ENCODE measurements at places on chromosomes 16 and 17.
A peak's percentile ranks its signal among the peaks of the same experiment; 100 is the strongest.

DNA sequence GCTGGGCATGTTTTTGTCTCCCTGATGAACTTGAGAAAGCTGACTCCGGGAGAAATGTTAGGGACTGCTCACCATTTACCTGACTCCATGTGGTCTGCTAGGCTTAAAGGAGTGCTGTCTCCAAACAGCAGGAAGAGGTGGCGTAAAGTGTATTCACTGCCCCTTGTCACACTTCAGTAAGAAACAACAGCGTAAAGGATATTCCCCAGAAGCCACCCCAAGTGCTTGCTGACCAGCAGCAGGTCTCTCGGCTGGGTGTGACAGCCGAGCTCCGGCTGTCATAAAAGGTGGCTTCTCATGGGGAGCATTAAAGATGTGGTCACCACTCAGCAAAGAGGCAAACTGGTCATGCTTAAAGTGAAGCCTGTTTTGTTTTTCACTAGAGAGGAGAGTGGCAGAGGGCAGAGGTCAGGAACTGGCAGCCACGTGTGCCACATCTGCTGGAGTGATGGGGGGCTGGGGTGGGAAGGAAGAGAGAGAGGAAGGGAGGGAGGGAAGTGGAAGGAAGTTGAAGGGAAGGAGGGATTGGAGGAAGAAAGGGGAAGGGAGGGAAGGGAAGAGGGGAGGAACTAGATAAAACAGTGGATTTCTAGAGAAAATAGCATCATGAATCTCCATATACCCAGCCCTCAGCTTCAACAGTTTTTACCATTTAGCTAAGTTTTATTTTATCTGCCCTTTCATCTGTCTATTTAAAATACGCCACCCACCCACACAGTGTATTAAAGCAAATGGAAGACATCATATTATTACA is 119.3 kb downstream of the CLEC16A start:
- no peak for DNase-seq

- DNase-seq, result no peak
These were observed 740 bp downstream of the AATF start for GRCh38 chr17:36949461-36949927.

DNA sequence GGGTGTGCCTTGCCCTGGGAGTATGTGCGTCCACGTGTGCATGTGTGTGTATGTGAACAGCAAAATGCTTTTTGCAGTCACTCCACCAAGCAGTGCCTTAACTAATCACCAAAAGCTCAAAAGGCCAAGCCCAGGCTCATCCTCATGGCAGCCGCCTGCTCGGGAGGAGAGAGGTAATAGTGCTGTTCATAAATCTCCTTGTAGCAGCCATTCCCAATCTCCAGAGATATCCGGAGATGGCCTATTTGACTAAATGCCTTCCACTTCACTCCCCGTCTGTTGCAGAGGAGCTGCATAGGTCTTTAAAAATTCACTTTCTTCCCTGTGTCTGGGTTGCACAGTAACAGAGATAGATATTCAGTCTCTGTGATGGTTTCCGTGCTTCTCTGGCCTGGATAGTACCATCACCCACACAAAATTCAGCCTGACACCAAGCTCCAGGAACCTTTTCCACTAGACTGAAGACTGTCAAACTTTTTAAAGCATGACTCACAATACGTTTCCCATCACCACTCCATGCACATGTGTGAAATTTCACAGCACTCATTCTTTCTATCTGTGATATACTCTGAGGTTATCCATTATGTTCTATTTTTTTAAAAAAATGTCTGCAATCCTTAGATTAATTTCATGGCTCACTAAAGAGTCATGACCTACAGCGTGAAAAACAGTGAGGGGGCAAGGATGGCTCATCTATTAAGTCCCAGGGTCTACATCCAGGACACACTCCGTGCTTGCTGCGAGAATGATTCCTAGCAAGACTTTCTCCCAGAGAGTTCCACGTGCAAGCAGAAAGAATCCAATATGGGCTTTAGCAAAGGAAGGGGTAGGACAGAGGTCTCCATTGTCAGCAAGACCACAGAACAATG is 357.8 kb downstream of the GRIN2A start:
- no peak for DNase-seq

DNA sequence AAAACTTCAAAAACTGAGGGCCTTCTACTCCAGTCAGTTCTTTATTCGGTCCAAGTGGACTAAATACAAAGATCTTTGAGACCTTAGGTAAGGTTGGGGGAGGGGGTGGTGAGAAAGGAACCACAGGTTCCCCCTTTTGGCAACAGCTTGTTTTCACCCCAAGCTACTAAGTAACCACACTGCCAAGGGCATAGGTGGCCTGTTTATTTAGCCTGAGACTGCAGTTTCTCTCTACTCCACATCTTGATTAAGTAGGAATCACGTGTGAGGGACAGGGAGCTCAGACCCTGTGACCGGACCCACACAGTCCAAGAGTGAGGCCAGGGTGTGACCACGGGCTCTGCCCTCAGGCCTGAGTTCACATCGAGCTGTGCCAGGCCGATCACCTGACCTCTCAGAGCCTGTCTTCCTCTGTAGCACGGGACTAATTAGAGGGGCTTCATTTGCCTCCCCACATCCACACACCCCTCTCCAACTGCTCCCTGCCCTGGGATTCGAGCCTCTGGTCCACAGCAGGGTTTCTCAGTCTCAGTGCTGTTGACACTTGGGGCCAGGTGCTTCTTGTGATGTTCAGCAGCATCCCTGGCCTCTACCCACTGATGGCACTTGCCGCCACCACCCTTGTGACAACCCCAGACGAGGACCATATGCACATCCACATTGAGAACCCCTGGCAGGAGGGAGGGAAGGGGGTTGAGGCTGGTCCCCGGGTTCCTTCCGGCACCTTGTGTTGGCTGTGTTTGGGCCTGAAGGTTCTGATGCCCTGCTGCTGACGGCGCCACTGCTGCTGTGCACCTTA is 17.8 kb downstream of the ST6GALNAC2 start:
- DNase-seq, result no peak

DNA sequence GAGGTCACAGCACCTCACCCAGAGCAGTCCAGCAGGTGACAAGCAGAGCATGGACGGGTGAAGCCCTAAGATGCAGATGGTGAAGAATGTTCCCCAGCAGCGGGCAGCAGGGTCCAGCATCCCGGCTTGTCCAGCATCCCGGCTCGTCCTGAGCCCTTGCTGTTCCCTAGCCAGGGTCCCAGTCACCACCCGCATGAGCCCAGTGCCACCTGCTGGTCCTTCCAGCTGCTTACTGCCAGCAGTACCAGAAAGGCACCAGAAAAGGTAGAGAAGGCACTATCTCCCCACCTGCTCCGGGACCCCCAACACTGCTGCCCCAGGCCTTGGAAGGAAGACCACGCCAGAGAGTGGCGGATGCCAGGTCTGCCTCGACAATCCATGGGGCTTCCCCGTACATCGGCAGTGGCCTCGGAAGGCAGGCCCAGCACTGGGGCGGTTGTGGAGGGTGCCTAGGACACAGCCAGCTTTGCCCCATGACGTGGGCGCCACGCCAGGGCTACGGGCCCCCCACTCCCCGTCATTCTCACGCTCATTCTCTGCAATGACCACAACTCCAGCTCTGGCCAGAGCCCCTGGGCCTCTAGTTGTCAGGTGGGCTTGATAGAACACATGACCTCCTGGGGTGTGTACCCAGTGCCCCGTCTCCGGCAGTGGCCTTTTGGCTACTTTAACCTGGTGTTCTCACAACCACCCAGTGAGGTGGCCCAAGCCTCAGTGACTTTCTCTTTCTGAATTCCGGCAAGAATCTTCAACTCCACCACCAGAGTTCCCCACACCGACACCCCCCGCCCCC is 1.4 kb downstream of the CENPX start:
- DNase-seq, result peak; percentile 70

- peak; percentile 90 for DNase-seq
These were observed 383.2 kb downstream of the ZFHX3 start for GRCh38 chr16:72664509-72665408.

DNA sequence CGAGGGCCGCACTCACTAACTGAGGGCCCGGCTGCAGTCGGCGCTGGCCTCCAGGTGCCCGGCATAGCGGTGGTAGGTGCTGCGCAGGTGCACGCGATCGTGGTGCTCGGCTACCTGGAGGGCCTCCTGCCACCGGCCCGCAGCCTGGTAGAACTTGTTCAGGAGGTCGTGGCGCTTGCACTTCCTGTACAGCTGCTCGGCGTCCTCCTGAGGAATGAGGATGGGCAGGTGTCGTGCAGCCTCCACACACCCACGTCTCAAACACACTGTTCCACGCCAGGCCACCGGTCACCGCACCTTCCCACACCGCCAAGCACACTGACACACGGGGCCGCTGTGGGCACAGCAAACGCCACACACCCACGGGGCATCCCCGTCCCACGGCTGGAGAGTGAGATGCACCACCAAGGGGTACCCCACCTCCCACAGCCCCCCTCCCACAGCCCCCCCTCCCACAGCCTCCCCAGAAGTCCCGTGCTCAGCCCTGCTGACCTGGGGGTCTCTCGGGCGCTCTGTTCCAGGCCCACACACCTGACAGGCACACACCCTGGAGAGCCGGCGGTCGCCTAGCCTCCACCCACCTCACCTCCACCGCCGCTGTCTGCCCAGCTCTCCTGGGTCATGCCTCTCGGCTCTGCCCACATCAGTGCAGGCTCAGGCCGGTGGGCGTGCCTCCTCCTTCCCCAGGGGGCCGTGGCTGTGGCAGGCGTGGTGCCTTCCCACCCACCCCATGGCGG is 7.4 kb upstream of the TMEM204 start:
- DNase-seq, result peak; percentile 25

DNA sequence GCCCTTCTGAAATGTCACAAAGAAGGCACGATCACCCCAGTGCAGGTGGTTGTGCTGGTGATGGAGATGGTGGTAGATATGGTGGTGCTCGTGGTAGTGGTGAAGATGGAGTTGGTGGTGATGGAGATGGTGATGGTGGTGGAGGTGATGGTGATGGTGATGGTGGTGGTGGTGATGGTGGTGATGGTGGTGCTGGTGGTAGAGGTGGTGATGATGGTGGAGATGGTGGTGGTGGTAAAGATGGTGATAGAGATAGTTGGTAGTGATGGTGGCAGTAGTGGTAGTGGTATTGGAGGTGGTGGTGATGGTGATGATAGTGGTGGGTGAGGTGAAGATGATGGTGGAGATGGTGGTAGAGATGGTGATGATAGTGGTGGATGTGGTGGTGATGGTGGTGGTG is 88.1 kb upstream of the SALL1 start:
- no peak for DNase-seq

- DNase-seq, result no peak
These were observed 116.9 kb downstream of the USP22 start for GRCh38 chr17:20925954-20926353.

DNA sequence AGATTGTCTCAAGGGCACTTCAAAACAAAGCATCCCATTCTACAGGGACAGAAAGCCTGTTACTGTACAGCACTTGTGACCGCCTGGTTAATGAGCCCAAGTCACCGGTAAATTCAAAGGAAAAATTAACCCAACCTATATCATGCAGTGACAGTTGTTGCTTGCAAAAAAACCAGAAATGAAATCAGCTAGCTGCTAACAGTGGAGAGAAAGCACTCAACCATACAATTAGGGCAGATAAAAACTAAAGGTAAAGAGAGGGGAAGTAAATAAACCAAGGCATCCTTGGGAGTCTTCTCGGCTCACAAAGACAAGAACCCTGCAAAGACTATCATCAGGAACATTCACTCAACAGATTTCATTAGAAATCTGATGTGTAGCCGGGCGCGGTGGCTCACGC is 5.9 kb downstream of the RETREG3 start:
- DNase-seq, result no peak

DNA sequence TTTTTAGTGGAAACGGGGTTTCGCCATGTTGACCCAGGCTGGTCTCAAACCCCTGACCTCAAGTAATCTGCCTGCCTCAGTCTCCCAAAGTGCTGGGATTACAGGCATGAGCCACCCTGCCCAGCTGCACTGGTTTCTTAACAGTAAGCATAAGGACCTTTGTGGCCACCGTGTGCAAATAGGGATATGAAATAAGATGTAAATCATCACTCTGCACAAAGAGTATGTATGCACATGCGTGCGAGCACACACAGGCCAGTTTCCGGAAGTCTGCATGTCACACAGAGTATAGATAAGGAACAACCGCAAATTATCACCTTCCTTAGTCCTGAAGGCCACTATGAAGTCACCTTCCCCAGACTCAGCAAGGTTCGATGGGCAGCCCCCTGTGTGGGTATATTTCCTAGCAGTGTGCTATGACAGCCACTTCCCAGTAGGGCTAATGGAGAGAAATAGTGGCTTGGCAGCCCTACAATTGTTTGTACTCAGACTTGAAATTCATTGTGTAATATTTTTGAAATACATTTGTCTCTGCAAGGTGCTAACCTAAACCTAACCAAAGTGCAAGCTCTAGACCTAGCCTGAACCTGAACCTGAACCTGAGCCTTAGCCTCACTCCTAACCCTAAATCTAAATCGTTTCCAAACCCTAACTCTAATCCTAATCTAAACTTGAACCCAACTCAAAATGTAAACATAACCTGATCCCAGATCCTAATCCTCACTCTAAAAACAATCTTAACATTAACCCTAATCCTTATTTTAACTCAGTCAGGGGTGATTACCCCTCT is 48.4 kb upstream of the SKAP1 start:
- DNase-seq, result no peak

DNA sequence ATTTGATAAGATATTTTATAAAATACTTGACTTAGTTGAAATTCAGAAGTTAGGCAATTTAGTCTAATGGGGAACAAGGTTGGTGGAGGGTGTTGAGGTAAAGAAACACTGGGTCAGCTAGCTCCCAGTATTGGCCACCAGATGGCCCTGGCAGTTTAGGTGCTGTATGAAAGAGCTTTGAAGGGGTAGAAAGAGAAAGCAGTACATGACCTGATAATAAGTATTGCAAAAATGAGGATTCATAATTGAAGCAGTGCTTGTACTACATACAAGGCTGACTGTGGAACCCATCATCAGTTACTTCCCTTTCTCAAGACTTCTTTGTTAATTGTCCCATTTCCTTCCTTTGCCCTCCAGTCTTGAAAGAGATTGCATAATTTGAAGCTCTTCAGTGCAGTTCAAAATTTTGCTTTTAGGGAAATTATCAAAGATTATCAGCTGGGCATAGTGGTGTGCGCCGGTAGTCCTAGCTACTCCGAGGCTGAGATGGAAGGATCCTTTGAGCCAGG is 29.4 kb downstream of the TANC2 start:
- peak; percentile 41 for DNase-seq

DNA sequence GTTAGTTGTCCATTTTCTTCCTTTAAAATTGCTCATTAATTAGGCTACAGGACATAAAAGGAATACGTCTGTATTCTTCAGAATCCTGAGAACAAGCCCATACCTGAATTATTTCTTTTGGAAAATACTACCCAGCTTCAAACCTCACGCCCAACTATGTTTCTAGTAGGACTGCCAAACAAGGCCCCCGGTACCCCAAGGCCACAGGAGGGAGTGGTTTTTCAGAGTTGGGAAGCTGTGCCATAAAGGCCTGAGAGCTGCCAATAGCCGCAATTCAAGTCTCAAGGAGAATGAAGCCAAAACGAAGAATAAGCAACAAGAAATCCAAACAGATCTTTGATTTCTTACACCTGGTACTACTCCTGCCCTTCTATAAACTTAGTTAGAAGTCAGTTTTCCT is 48.3 kb downstream of the UBE2G1 start:
- no peak for DNase-seq
